NCI-H1694 treated with DMSO at 0.1 percent for 48 hours (cell line): ENCODE measurements at places on chromosomes 7 and 10.

DNA sequence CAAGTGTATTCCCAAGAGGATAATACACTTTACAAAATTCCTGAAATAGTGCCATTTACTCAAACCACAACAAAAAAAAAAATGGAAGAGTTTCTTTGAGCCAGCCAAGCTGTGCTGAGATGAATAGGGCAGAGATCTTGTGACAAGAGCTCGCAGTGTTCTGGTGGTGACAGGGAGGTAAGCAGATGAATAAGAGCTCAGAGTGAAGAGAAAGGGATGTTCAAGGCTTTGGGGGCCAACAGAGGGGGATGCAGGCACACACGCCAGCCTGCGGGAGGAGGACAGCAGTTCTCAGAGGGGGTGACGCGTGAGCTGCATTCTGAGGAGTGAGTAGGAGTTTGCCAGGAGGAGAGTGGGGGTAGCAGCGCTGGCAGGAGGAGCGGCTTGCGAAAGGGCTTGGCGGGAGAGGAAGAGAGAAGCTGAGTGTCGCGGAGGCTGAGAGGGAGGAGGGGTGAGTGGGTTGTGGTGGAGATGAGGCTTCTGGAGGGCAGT is 194.4 kb upstream of the IMMP2L start:
- DNase-seq: no peak

DNA sequence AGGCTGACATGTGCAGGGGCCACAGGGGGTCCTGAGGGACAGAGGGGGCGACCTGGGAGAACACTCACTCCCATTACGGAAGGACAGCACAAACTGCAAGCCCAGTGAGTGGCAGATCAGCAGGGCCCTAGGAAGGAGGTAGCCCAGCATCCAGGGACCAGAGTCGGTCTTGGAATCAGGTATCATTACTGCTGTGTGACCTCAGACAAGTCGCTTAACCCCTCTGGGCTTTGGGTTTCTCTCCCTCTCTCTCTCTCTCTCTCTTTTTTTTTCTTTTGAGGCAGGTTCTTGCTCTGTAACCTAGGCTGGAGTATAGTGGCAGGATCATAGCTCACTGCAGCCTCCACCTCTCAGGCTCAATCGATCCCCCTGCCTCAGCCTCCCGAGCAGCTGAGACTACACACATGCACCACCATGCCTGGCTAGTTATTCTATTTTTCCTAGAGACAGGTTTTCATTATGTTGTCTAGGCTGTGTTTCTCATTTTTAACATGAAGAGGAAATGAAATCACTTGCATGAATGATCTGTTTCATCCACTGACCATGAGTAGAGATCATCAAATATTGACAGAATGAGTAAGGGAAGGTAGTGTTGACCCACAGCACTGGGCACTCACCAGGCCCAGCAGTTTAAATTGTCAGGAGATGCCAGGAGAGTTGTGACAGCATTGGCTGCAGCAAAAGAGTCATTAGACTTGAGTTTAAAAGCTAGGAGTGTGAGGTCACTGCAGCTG is 49.4 kb downstream of the BUB3 start:
- no peak for DNase-seq

DNA sequence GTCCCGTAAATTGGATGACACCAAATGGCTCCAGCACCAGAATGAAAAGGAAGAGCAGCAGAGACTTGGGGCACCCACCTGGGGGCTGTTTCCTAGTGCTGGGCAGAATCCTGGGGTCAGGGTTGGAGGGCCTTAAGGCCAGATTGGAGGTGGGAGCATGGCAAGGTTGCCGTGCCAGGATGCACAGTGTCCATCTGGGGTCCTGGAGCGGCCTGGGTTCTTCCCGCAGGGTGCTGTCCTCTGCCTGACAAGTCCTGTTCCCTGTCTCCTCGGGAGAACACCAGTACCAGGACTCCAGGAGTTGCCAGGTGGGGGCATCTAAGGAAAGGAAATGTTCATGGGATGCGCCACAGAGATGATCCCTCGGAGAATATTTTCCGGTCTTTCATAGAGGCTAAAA is 42.8 kb downstream of the MGMT start:
- DNase-seq: no peak

- DNase-seq: no peak
Measured at GRCh38 chr10:118332236-118332635, 9.9 kb downstream of the FAM204A start.

DNA sequence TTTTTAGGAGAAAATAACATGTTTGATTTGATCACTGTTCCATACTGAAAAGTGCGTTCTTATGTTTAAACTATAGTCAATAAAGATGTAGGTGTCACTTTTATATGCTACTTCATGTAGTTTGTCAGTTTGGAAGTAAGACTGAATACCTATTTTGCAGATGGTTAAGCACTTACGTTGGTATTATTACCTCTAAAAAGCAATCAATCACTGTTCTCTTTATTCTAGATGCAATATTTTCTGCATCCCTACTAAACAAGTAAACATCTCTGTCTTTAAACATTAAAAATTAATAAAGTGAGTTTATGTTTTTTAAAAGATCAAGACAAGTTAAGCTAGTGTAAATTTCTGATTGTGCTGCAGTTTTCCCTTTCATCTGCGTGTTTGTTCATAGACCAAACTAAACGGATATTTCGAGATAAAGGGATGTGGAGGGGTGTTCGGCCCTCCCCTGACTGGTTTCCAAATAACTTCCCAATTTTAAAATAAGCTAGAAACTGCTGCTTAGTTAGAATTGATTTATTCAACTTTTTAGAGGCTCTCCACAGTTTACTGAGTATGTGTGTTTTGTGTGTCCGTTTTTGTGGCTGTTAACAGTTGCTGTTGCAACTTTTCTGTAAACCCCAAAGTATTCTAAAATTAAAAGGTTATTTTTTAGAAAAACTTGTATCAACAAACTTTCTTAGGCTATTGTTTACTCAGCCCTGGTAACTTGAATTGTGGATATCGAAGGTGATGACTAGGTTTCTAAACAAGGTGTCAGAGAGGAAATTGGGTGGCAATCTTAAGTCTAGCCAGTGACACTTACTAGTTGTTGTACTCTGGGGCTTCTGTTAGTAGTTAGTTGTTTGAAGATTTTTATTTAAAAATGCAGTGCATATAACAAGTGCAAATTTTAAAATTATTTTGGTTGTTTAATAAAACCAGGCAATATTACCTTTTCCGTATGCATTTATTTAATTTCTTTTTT is 974 bp downstream of the KIF11 start:
- DNase-seq: no peak

GRCh38 chr7:75689246-75690099 is 49.3 kb downstream of the HIP1 start:
- no peak for DNase-seq
